ENCODE measurements at places on chromosomes 5 and 9.
A peak's percentile ranks its signal among the peaks of the same experiment; 100 is the strongest.

GRCh38 chr5:137822158-137822764, 45.4 kb upstream of the MYOT start:
- DNase-seq: no peak

DNA sequence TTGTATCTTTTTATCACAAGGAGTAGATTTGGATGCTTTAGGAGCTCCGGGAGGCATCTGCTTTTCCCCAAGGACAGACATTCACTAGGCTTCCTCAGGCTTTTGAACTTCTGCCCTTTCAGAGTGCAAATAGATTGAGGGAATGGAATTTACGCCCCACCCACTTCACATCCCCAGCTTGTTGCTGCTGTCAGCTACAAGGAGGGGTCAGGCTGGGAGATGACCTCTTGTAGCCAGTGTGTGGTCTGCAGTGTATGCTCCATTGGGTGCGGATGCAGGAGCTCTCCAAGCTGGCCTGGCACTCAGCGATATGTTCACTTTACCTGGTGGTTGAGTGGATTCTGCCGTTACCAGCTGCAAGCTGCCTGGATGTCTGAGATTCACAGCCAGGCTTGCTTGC, 6.4 kb downstream of the TNFSF15 start:
- DNase-seq: no peak

DNA sequence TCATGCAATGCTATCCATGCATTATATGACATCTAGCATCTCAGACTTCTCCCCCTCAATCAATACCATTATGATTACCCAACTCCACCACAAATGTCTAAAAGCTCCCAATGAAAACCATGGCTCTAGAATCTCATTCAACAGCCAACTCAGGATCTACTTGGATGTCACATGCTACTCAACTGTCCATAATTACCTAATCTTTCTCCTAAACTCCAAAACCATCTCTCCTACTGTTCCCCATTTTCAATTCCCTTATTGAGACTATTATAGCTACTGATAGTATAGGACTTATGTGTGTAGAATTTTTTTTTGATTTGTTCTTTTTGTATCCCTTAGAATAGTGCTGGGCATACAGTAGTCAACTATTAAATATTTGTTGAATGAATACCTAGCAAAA, 8.2 kb upstream of the STRBP start:
- DNase-seq: no peak

- DNase-seq: no peak
These were observed 1.2 kb downstream of the ABCA2 start for GRCh38 chr9:137026828-137027227.

GRCh38 chr5:123364441-123365155, 58.6 kb downstream of the CEP120 start:
- no peak for DNase-seq

DNA sequence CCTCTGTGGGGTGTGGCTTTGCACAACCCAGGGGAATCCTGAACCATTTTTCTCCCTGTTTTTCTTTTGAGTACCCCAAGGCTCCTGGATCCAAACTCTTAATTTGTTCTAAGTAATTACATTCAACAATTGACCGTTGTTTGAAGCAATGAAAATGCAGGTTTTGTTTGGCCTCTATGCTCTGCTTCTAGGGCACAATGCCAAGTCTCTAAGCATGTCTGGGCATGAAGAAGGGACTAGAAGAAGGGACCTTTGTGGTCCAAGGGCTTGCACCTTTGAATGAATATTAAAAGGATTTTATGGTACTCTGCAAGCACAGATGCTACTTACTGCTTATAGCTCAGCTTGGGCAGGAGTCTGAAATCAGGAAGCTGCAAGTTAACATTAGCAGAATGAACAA, 6.6 kb upstream of the ENC1 start:
- no peak for DNase-seq

- DNase-seq: no peak
These were observed at the start of gene BHMT for GRCh38 chr5:79111387-79111959. Gene BHMT, plus strand, starts transcription at chr5:79111809. Its CDS starts 77 bp downstream, at chr5:79111886.

DNA sequence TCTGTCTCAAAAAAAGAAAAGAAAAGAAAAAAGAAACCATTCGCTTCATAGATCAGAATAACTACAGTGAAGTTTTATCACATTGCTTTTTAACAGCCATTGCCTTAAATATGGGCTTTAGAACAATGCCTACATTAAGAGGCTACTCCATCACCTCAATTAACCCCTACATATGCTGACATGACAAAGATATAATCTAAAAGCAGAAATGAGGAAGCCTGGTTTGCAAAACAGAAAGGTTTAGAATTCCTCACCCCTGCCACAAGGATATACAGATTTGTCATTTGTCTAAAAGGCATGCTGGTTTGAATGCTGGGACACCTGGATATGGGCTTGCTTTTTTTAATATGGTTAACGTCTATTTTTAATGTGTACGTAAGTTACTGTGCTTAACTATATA, 1353.0 kb upstream of the C9orf72 start:
- no peak for DNase-seq

DNA sequence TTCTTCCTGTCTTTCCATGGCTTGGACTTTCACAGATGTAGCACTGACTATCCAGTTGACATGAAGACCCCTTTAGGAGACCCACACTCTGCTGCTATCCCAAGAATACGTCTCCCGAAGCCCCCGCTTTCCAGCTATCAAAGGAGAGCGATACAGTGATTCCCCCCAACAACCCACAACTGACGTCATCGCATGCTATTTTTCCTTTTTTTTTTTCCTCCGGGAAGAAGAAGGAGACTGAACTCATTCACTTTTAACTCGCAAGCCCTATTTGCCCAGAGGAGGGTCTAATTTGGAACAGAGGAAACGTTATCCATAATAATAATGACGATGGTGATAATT, 2.1 kb downstream of the PAPPA start:
- no peak for DNase-seq

GRCh38 chr5:33332804-33333203, 108.0 kb upstream of the TARS1 start:
- no peak for DNase-seq

- no peak for DNase-seq
These were observed 793.3 kb downstream of the SEMA5A start for GRCh38 chr5:8752595-8752994.

DNA sequence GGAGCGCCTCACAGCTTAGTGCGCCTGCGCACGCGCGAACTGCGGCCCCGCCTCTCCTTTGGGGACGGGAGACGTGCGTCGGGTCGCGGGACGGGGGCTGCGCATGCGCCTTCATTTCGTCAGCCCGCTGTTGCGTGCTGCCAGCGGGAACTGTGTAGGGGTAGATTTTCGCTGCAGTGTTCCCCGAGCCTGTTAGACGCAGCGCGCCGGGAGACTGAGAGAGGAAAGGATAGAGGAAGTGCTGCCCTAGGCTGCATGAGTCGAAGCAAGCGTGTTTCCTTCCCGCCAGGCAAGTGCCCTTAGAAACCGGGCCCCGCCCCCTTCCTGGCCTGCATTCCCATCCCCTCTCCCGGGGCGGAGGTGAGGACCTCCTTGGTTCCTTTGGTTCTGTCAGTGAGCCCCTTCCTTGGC, 12.3 kb downstream of the ITGA1 start:
- peak; percentile 91 for DNase-seq

DNA sequence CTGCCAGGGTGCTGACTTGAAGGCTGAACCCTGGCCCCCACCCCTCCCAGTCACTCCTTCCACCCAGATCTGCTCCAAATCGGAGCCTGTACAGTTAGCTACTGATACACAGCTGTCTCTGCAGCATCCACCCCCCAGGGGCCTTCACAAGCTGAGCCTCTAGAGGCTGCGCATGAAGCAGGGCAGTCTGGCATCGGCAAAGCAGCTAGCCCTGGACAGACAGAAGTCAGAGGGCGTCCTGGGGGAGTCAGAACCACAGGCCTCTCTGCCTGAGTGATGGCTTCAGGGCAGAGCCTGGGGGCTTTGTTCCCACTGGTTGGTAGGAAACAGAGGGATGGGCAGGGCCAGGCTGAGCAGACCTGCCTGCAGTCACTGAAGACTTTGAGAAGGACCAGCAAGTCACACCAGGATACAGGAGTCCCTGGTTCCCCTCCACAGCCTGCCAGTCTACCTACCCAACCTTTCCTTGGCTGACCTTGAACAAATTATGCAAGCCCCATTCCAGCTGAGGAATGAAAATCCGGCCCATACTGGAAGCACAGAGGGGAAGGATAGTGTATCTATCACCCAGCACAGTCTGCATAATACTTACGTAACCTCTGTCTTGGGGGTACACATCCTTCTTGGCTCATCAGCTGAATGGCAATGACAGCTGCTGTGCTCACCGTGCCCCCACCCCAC, 8.8 kb downstream of the VDAC1 start:
- no peak for DNase-seq

DNA sequence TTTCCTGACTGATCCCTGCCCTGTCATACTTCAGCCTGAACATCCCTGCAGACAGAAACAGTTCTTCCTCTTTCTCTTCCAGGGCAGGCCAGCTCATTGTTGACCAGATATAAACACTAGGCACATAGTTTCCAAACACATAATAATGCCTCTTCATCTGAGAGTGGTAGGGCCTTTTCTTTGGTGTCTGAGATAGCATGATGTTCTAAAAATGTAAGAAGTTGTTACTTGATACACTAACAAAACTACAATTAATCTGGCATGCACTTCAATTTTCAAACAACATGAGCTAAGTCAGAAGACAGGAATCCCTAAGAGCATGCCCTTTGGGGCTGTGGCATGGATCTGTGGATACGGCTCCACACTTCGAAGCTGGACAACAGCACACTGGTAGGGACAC, 246.6 kb downstream of the SPOCK1 start:
- DNase-seq: no peak

GRCh38 chr5:143355710-143356109, 47.8 kb downstream of the NR3C1 start:
- peak; percentile 58 for DNase-seq

- no peak for DNase-seq
These were observed 96.5 kb downstream of the PBX3 start for GRCh38 chr9:125843646-125844045.

- DNase-seq: no peak
These were observed 20.9 kb downstream of the PCSK5 start for GRCh38 chr9:75911390-75911789.

DNA sequence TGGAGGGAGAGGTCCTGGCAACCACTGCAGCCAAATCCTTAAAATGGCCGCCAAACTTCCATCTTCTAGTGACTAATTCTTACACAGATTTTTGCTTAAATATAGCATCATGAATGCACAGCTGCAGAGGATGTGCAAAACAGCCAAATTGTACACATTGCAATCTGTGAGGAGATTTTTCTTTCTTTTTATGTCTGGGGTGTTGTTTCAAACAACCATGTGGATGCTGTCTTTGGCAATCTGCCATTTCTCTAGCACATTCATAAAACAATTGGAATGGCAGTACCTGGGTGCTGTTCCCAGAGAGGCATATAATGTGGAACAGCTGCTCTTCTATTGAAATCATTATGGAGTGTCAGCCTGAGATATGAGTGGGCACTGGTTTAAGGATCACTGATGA, 1082.9 kb upstream of the SEMA6A start:
- DNase-seq: no peak

GRCh38 chr5:76425146-76425545, 22.1 kb downstream of the IQGAP2 start:
- DNase-seq: no peak

DNA sequence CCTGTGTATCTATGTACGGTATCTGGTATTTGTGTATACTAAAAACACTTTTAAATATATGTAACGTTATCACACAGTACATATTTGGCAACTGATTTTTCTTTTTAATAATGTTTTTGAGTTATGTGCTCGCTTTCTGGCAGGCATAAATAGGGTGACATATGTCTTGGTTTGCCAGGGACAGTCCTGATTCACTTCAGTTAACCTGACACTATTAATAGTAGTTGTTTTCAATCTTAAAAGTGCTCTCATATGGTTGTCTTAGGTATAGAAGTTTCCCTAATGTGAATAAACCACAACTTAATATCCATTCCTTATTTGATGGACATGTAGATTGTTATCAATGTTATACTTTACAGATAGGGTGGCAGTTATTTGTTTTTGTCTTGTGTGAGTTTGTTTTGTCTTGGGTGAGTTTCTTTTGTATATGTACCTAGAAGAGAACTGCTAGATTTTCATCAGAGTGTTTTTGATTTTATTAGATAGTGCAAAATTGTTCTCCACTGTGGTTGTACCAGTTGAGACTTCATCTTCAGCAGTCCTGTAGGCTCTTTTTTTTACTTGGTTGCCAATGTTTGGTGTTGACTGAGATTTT, 7.9 kb downstream of the G3BP1 start:
- DNase-seq: no peak

- no peak for DNase-seq
These were observed 11.1 kb upstream of the MLANA start for GRCh38 chr9:5879419-5880181.

DNA sequence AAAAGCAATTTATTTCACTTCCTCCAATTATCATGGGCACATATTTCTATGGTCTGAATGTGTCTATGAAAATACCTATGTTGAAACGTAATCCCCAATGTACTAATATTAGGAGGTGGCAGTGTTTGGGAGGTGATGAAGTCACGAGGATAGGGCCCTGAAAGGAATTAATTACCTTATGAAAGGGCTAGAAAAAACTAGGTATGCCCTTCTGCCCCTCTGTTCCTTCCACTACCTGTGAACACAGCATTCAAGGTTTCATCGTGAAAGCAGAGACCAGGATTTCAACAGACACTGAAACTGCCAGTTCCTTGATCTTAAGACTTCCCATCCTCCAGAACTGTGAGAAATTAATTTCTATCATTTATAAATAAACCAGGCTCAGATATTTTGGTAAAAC, 1037.1 kb upstream of the C9orf72 start:
- DNase-seq: no peak

- DNase-seq: no peak
These were observed 399.5 kb upstream of the TNC start for GRCh38 chr9:115517335-115518075.

DNA sequence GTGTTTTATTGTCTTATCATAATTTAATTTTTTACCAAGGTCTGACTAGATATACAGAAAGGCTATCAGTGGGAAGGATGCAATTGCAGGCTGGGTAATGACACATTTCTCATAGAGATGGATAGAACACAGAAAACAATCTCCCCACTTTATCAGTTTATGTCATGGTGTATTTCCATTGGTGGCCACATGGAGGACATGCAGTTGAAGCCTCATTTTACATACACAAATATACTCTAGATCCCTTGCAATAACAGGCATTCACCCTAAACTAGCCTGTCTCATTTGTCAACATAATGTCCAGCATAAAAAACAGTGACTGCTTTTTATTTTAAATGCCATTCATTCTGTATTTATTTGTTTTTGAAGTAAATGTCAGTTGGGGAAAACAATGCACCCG, 526.3 kb downstream of the GABRG2 start:
- DNase-seq: no peak
